Peyer's patch (tissue), 4 donors: ENCODE measurements at places on chromosomes 4 and X. TPM values are rescaled to one million over a fixed set of nuclear protein-coding genes. Genes with fewer than 3 reads are reported as not detected.

Gene ASB12
- total RNA-seq: not detected

Gene ANKRD37
- 1.4 TPM for total RNA-seq

Gene GPR173
- not detected for total RNA-seq

Gene GNRHR
- total RNA-seq: not detected

Gene GYPE
- total RNA-seq: not detected

Gene RNF150
- 9.9 TPM for total RNA-seq

Gene SLIT2
- 6.7 TPM for total RNA-seq

Gene DLG3
- total RNA-seq: 50.4 TPM

Gene NAT8L
- total RNA-seq: not detected

Gene H2BW2
- not detected for total RNA-seq

- no peak overlapping the region for H3K27ac ChIP-seq
- no peak for DNase-seq
- H3K27me3 ChIP-seq: no peaks in the 10 kb centered on the region
- no peaks in the 10 kb centered on the region for H3K4me1 ChIP-seq
- no peaks in the 10 kb centered on the region for H3K36me3 ChIP-seq
Observed at GRCh38 chr4:48194971-48195370, 60.9 kb upstream of the TXK start.

GRCh38 chr4:87188048-87188447, 32.4 kb downstream of the KLHL8 start:
- no peaks in the 10 kb centered on the region for H3K36me3 ChIP-seq
- H3K4me3 ChIP-seq: no peak overlapping the region
- DNase-seq: no peak
- H3K4me1 ChIP-seq: no peaks in the 10 kb centered on the region
- no peak overlapping the region for H3K27ac ChIP-seq
- H3K27me3 ChIP-seq: no peaks in the 10 kb centered on the region

- H3K4me1 ChIP-seq: no peaks in the 10 kb centered on the region
- H3K4me3 ChIP-seq: no peak overlapping the region
- no peaks in the 10 kb centered on the region for H3K36me3 ChIP-seq
Observed at GRCh38 chr4:40587826-40588225, 41.8 kb downstream of the RBM47 start.

DNA sequence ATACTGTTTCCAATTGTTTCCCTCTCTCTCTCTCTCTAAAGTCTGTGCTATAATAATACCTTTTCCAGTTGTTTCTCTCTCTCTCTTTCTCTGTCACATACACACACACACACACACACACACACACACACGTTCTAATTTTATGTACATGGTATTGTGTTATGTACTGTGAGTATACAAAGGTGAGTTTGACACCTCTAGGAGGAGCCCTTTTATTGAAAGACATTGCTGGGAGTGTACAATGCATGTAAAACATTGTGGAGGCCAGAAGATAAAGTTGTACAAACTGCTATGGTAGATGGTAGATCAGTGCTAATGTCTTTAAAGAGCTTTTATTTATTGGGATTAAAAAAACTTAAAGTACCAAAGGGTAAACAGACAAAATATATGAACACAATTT, 53.6 kb downstream of the BLTP1 start:
- H3K27ac ChIP-seq: no peak overlapping the region
- H3K27me3 ChIP-seq: no peaks in the 10 kb centered on the region
- no peaks in the 10 kb centered on the region for H3K36me3 ChIP-seq
- H3K4me3 ChIP-seq: no peak overlapping the region
- no peak for DNase-seq

DNA sequence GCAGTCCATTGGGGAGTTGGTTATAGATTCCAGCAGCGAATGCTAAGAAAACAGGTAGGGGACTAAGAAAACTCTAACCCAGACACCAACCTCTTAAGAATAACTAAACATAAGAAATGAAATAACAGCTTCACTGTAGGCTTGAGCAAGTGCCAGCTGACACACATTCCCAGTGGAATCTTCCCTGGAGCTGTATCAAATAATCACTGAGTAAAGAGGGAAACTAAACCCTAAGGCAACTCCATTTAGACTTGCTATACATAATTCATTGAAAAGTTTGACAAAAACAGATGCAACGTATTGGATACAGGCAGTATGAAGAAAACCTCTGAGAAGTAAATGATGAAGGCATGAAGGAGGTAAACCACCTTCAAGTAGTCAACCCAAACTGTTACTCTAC, 293.5 kb downstream of the OPHN1 start:
- H3K4me1 ChIP-seq: no peaks in the 10 kb centered on the region
- no peak overlapping the region for H3K27ac ChIP-seq
- no peak overlapping the region for H3K4me3 ChIP-seq
- H3K36me3 ChIP-seq: no peaks in the 10 kb centered on the region

- no peak overlapping the region for H3K27ac ChIP-seq
- no peak for DNase-seq
- no peaks in the 10 kb centered on the region for H3K36me3 ChIP-seq
- no peaks in the 10 kb centered on the region for H3K27me3 ChIP-seq
- H3K4me1 ChIP-seq: no peaks in the 10 kb centered on the region
Observed at GRCh38 chr4:127606823-127607222, 25.9 kb upstream of the INTU start.

DNA sequence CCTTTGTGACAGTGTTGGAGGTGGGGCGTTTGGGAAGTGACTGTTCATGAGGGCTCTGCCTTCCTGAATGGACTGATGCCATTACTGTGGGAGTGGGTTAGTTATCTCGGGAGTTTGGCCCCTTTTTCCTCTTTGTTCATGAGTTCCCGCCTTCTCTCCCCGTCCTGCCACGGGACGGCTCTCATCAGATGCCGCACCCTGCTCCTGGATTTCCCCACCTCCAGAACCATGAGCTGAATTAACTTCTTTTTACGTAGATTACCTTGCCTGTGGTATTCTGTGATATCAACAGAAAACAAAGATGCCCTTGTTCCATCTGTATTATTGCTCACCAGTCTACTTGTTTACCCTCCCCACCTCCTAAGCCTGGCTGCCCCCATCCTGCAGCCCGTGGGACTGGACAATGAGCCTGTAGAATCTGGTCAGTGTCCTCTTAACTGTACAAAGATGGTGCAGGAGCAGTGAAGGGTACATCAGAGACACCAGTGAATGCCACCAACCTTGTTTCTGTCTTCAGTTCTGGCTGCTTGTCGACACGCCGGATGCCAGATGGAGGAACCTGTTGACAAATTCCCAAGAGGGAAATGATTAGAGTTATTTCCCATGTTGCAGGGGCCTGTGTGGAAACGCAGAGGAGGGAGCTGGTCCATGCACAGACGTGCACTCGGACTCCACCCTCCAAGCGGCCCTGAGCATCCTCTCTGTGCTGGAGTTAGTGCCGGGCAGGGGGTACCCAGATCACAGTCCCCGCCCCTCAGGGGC, 104.7 kb downstream of the ABLIM2 start:
- no peaks in the 10 kb centered on the region for H3K4me1 ChIP-seq
- no peaks in the 10 kb centered on the region for H3K36me3 ChIP-seq
- no peak overlapping the region for H3K27ac ChIP-seq
